ENCODE measurements at places on chromosomes 7 and 10.

GRCh38 chr7:31851119-31851518, 164.1 kb downstream of the PPP1R17 start:
- no peak for DNase-seq

GRCh38 chr7:143514487-143514886, 36.8 kb downstream of the TAS2R41 start:
- no peak for DNase-seq

- no peak for DNase-seq
Observed at GRCh38 chr7:26022982-26023381, 129.0 kb upstream of the NFE2L3 start.

- DNase-seq: no peak
Observed at GRCh38 chr7:122629412-122629953, 69.4 kb downstream of the RNF133 start.

GRCh38 chr10:107686095-107686494, 521.6 kb upstream of the SORCS1 start:
- no peak for DNase-seq

DNA sequence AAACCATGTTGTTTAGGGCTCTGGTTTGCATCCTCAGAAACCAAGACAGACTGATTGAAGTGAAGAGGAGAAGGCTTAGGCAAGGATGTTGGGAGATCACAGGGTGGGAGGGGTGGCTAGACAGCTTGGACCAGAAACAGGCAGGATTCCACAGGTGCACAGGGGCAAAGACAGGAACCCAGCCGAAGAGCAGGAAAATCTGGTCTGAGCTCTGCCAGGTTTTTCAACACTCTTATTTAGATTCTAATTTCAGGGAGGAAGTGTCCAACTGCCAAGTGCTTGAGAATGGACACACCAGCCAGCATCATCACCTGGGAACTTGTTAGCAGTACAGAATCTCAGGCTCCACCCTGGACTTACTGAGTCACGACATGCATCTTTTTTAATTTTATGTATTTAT, 93.8 kb downstream of the MARCHF5 start:
- no peak for DNase-seq

- DNase-seq: no peak
Observed at GRCh38 chr7:151853896-151854719, 22.8 kb downstream of the PRKAG2 start.

- no peak for DNase-seq
Observed at GRCh38 chr7:157906583-157906982, 569.8 kb downstream of the DNAJB6 start.

GRCh38 chr7:31955021-31955420, 115.2 kb downstream of the PDE1C start:
- DNase-seq: no peak

DNA sequence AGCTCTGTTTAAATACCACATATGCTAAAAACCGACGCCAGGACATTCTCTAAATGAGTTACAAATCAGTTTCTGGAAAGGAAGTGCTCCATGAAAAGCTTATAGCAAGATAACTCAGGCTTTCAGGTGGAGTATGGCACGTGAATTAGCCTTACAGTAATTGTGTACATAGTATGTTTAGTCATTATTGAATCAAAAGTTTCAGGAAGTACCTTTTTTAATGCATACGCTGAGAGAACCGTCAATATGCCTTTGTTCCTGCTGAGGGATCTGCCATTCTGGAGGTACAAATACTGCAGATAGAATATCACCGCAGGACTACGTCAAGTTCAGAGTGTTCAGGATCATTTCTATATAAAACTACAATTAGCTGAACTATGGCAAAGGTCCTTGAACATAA, 45.7 kb downstream of the ANKMY2 start:
- no peak for DNase-seq

GRCh38 chr7:48548667-48549066, 375.7 kb upstream of the CDC14C start:
- DNase-seq: no peak

DNA sequence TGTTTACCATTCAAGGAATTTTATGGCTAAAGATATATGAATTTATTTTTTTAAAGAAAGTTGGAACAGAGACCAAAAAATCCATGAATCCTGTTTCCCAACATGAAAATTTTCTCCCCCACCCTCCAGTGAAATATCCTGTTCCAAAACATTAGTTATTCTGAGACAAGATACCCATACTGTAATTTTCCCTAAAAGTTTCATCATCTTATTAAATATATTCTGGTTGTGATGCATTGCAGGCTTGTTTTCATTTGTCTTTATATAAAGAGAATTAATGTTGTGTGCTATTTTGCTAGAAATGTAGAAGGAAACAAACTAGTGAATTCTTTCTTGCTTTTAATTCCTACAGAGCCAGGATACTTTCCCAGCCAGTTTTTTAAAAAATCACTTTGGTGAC, 106.6 kb downstream of the EXOC4 start:
- DNase-seq: no peak

GRCh38 chr10:120360571-120360970, 96.5 kb upstream of the PLPP4 start:
- DNase-seq: no peak

DNA sequence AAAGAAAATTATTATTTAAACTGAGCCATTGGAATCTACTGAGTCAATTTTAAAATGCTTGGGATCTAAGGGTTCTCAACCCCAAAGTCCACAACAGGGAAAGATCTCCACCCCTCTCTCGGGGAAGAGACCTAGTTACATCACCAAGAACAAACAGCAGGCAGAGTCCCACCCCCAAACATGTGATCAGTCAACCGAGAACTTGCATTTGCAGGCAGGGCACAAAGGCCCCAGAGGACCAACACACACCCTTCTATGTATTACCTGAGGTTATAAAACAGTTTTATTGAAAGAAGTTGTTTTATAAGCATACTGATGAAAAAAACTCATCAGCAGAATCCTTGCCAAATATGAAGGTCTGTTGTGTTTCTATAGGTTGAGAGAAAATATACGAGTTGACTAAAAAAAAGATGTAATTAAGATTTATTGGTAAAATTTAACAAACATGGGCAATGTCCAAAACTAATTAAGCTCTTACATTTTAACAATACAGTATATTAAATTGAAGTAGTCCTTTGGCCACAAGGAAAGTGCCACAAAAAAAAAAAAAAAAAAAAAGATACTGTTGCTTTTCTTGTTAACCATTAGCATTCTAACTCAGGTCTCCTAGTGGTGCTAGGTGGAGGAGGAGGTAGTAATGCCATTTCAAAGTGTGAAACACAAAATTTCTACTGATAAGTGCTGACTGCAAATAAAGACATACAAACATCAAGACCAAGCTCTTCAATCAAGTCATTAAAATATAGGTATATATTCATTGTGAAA, 975 bp upstream of the USP54 start:
- no peak for DNase-seq

- no peak for DNase-seq
Observed at GRCh38 chr7:13984831-13985685, 4.4 kb downstream of the ETV1 start.

GRCh38 chr7:122305475-122306319, 1.1 kb upstream of the FEZF1 start:
- DNase-seq: no peak

Measured in hepatic stellate cell (primary cell).